ENCODE measurements at places on chromosomes 16 and 17. TPM values are rescaled to one million over a fixed set of nuclear protein-coding genes. Genes with fewer than 3 reads are reported as not detected.

- no peak for DNase-seq
- peaks cover 61% of the 10 kb centered on the region for H3K27me3 ChIP-seq
- H3K36me3 ChIP-seq, result no peaks in the 10 kb centered on the region
- peaks cover 11% of the 10 kb centered on the region for H3K4me1 ChIP-seq
- H3K27ac ChIP-seq, result no peak overlapping the region
- no peak overlapping the region for H3K4me3 ChIP-seq
These were observed 4.6 kb upstream of the SCRN2 start for GRCh38 chr17:47845716-47846075.

DNA sequence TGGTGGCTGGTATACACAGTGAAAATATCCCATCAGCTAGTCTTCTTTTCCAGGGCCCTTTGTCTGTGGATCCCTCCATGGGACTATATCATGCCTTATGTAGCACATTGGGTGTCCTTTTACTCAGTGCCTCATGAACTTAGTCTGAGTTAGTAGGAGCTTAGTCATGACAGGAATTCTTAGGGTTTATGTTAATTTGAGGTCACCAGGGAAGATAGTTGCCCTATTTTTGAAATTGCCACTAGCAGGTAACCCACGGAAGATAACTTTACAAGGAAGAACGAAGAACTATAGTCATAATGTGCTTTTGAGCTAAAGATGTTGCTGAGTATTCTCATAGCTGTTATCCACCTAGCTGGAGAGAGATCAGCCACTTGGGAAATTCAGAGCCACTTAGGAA, 14.8 kb upstream of the PLK1 start:
- no peaks in the 10 kb centered on the region for H3K4me1 ChIP-seq
- H3K36me3 ChIP-seq, result peaks cover 95% of the 10 kb centered on the region
- H3K4me3 ChIP-seq, result no peak overlapping the region
- no peaks in the 10 kb centered on the region for H3K27me3 ChIP-seq
- DNase-seq, result no peak

MARVELD3 gene
- not detected for total RNA-seq

DNA sequence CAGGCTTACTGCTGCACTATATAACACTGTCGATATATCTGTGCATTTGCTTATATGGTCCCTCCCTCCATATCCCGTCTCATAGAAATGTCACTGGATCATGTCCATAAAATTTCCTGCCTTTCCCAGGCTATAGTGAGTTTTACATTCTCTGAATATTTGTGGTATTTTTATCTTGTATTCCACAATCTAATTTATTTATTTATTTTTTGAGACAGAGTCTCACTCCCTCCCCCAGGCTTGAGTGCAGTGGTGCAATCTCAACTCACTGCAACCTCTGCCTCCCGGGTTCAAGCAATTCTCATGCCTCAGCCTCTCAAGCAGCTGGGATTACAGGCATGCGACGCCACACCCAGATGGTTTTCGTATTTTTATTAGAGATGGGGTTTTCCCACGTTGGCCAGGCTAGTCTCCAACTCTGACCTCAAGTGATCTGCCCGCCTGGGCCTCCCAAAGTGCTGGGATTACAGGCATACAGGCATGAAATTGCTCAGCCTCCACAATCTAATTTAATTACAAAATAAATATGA, 12.9 kb downstream of the TRIM37 start:
- H3K4me1 ChIP-seq, result peaks cover 32% of the 10 kb centered on the region
- peak overlapping the region; percentile 15 for H3K4me3 ChIP-seq
- peak overlapping the region; percentile 94 for H3K27ac ChIP-seq
- H3K36me3 ChIP-seq, result peaks cover 41% of the 10 kb centered on the region

MT1M gene
- 0.74 TPM for total RNA-seq

CRHR1 gene
- not detected for total RNA-seq

DNA sequence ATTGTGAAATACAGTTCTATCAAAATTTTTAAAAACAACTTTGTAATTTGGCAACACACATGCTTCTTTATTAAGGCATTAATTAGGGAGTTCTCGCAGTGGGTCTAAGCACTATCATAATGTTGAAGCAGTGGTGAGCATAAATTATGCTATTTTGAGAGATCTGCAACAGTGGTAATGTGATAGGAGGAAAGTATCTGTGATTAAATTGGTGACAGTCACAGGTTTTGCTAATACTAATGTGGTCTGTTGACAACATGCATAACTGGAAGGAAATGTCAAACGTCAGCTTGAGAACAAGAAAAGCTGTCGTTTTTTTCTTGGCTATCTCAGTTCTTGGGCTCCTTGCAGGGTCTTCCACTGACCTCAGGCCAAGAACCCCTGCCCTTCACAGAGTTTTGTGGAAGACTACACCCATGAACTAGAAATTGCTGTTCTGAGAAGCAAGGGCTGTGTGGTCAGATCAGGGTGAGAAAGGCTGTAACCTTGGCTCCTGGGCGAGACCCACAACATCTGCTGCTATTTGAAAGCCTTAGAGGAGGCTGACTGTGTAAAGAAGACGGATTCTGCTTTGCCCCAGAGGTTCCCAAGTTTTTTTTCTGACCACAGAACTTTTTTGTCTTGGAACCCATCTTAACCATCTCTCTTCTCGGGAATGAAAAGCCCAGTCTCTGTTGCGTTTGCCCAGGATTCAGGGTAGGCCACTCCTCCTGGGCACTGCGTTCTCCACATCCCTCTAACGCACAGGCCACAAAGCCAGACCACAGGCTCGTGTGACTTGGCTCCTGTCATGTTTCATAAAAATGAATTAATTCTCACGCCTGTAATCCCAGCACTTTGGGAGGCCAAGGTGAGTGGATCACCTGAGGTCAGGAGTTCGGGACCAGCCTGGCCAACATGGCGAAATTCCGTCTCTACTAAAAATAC, 13.9 kb downstream of the ATP2A1 start:
- no peak for DNase-seq
- H3K4me3 ChIP-seq, result no peak overlapping the region
- H3K27me3 ChIP-seq, result no peaks in the 10 kb centered on the region
- H3K27ac ChIP-seq, result no peak overlapping the region
- no peaks in the 10 kb centered on the region for H3K4me1 ChIP-seq

GRCh38 chr17:7001318-7001961, 5.6 kb downstream of the ALOX12 start:
- H3K27me3 ChIP-seq, result no peaks in the 10 kb centered on the region
- DNase-seq, result no peak
- H3K4me3 ChIP-seq, result no peak overlapping the region
- no peak overlapping the region for H3K27ac ChIP-seq

PTGES3L gene
- 2.1 TPM for total RNA-seq

GRCh38 chr17:40559954-40560591, 5.2 kb downstream of the CCR7 start:
- H3K4me1 ChIP-seq, result no peaks in the 10 kb centered on the region
- H3K36me3 ChIP-seq, result no peaks in the 10 kb centered on the region
- H3K27ac ChIP-seq, result no peak overlapping the region

DNA sequence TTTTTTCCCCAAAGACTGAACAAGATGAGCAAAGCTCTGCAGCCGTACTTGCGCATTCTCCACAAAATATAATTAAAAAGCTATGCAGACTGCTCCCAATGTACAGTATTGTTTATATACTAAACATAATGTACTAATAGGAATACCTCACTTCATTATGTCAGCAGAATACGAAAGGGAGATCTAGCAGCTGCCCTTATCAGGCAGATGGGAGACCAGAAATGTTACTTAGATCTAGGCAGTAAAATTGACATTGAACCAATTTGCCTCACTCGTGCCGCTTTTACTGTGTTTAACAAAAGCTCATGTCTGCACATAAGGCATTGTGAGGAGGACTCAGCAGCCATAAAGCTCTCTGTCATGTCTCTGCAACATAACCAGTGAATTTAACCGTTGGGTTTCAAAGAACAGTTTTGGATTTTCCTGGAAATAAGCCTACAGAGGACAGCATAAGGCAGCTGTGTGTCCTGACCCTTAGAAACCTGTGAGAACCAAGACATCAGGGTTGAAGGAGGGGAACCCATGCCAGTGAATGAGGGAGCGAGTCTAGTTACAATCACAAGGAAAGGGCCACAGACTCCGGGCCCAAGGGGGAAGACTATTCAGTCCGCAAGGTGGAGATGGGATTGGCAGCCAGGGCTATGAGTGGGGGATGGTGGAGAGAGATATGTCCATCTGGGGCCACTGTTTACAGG, 71.4 kb downstream of the GNAO1 start:
- H3K36me3 ChIP-seq, result no peaks in the 10 kb centered on the region
- no peaks in the 10 kb centered on the region for H3K4me1 ChIP-seq
- H3K27me3 ChIP-seq, result no peaks in the 10 kb centered on the region
- H3K27ac ChIP-seq, result no peak overlapping the region

GRCh38 chr16:80125677-80126076, 415.1 kb upstream of the DYNLRB2 start:
- no peaks in the 10 kb centered on the region for H3K36me3 ChIP-seq
- DNase-seq, result no peak
- no peak overlapping the region for H3K4me3 ChIP-seq
- no peak overlapping the region for H3K27ac ChIP-seq
- H3K4me1 ChIP-seq, result peaks cover 18% of the 10 kb centered on the region

DNA sequence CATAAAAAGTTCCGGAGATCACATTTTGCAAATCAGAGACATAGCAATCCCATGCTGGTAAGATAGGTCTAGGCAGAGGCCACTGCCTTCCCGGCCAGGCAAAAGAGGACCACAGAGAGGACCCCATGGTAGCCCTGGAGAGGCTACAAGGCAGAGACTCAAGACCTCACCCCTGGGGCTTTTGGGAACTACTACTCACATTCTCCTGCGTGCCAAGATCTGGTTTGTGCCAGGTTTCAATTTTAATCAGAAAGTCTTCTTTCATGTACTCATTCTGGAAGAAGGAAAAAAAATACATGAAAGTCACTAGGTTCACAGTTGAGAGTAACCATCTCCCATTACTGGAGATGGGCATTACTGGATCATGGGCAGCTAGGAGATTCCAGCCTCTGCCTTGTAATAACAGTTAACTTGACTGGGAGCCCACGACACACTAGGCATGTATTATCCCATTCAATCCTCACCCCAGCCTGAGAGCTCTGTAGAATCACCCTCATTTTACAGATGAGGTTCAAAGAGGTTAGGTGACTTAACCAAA, 21.2 kb downstream of the PITPNA start:
- H3K27ac ChIP-seq, result no peak overlapping the region
- no peak overlapping the region for H3K4me3 ChIP-seq
- no peaks in the 10 kb centered on the region for H3K4me1 ChIP-seq
- H3K27me3 ChIP-seq, result no peaks in the 10 kb centered on the region

C17orf107 gene
- total RNA-seq, result 0.18 TPM

ARL5C gene
- total RNA-seq, result not detected

EVI2B gene
- total RNA-seq, result 0.47 TPM

GRCh38 chr17:62852195-62852594, 44.1 kb upstream of the MARCHF10 start:
- no peak overlapping the region for H3K4me3 ChIP-seq
- no peaks in the 10 kb centered on the region for H3K36me3 ChIP-seq
- H3K27me3 ChIP-seq, result no peaks in the 10 kb centered on the region
- DNase-seq, result no peak
- H3K27ac ChIP-seq, result no peak overlapping the region

MEOX1 gene
- total RNA-seq, result not detected

ZNF174 gene
- total RNA-seq, result 7.8 TPM

CD7 gene
- not detected for total RNA-seq

- no peak for DNase-seq
- 0 out of 2 replicates have a peak, but pooled peaks cover 3% of the 10 kb centered on the region for H3K36me3 ChIP-seq
- H3K27ac ChIP-seq, result no peak overlapping the region
- no peaks in the 10 kb centered on the region for H3K27me3 ChIP-seq
- no peak overlapping the region for H3K4me3 ChIP-seq
These were observed 75.5 kb downstream of the SOCS1 start for GRCh38 chr16:11180489-11180888.

DNA sequence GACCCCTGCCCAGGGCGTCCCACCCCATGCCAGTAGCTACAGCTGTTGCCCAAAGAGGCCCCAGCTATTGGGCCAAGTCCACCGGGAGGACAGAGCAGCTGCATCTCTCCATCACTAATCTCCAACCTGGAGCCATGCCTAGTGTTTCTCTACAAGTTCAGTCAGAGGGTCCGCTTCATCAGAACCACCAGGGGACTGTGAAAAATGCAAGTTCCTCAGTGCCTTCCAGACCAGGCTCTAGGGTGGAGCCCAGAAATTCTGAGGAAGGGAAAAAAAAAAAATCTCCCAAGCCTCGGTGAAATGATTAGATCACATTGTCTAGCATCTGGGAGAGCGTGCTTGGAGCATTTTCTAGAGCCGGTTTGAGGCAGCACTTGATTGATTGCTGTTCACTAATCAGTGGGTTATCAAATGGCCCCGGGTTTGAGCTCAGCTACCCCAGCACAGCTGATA, 22.4 kb upstream of the HERPUD1 start:
- no peak for DNase-seq
- no peaks in the 10 kb centered on the region for H3K36me3 ChIP-seq
- H3K4me3 ChIP-seq, result no peak overlapping the region
- no peaks in the 10 kb centered on the region for H3K27me3 ChIP-seq
- H3K27ac ChIP-seq, result peak overlapping the region; percentile 84
- peaks cover 38% of the 10 kb centered on the region for H3K4me1 ChIP-seq

DNA sequence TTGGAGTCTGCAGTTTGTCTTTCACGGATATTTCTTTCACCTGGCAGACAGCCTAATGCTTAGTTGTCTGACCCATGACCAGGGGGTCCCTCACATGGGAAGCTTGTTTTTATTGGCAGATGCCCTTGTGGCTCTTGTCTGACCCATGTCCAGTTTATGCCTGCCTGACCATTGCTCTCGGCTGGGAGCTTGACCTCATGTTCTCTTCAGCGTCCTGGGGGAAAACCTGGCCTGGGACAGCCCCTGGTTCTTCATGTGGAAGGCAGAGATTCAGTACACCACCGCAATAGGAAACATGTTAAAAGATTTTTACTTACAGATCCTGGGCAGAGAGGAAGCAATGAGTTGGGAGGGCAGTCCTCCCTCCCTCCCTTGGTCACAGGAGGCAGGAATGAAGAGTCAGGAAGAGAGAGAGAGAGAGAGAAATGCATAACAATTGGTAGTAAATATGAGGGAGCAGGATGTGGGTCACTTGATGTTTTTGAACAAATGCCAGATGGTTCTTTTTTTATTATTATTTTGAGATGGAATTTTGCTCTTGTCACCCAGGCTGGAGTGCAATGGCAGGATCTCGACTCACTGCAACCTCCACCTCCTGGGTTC, 302.7 kb upstream of the MYOCD start:
- no peak overlapping the region for H3K27ac ChIP-seq
- no peaks in the 10 kb centered on the region for H3K27me3 ChIP-seq
- peaks cover 15% of the 10 kb centered on the region for H3K4me1 ChIP-seq
- H3K4me3 ChIP-seq, result no peak overlapping the region
- H3K36me3 ChIP-seq, result no peaks in the 10 kb centered on the region

DNA sequence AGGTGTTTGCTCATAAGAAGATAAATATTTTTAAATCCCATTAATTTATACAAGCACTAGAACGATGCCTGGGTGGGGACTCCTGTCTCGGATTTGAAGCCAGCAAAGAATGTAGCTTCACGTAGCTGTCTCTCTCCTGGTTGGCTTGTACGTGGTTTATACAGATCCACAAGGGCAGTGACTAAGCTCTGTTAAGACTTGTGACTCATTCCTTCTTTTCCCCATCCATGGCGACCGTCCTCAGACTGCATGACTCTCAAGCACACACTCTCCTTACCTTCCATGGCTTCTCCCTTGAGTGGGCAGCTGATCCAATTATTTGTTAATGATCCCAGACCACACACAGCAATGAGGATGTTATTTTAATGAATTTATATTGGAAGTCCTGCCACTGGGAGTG, 679.7 kb upstream of the SOX9 start:
- no peak overlapping the region for H3K4me3 ChIP-seq
- peak overlapping the region; percentile 50 for H3K27ac ChIP-seq
- peaks cover 42% of the 10 kb centered on the region for H3K4me1 ChIP-seq
- H3K36me3 ChIP-seq, result no peaks in the 10 kb centered on the region
- no peaks in the 10 kb centered on the region for H3K27me3 ChIP-seq

GRCh38 chr17:57543230-57543629, 201.9 kb downstream of the CCDC182 start:
- H3K27me3 ChIP-seq, result no peaks in the 10 kb centered on the region
- peaks cover 21% of the 10 kb centered on the region for H3K4me1 ChIP-seq
- DNase-seq, result no peak
- no peaks in the 10 kb centered on the region for H3K36me3 ChIP-seq
